ENCODE measurements at places on chromosomes 12 and 14.

DNA sequence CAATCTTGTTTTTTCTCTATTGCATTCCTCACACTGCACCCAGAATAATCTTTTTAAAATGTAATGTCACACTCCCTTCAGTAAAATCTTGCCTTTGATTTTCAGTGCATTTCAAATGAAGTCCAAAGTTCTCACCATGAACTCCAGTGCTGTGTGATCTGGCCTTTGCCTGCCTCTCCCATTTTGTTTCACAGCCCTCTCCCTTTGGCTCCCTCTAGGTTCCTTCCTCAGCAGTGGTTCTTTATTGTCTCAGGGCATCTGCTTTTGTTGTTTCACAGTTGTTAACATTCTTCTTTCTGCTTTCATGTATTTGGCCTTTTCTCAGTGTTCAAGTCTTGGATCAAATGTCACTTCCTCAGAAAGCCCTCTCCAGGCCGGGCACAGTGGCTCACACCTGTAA is 84.5 kb upstream of the AMN1 start:
- DNase-seq, result no peak

- no peak for DNase-seq
Measured at GRCh38 chr14:88975043-88975830, 150.8 kb downstream of the TTC8 start.

GRCh38 chr12:124621296-124621660 is 53.9 kb upstream of the NCOR2 start:
- no peak for DNase-seq

GRCh38 chr14:100982353-100982752 is 78.8 kb upstream of the RTL1 start:
- DNase-seq, result no peak

DNA sequence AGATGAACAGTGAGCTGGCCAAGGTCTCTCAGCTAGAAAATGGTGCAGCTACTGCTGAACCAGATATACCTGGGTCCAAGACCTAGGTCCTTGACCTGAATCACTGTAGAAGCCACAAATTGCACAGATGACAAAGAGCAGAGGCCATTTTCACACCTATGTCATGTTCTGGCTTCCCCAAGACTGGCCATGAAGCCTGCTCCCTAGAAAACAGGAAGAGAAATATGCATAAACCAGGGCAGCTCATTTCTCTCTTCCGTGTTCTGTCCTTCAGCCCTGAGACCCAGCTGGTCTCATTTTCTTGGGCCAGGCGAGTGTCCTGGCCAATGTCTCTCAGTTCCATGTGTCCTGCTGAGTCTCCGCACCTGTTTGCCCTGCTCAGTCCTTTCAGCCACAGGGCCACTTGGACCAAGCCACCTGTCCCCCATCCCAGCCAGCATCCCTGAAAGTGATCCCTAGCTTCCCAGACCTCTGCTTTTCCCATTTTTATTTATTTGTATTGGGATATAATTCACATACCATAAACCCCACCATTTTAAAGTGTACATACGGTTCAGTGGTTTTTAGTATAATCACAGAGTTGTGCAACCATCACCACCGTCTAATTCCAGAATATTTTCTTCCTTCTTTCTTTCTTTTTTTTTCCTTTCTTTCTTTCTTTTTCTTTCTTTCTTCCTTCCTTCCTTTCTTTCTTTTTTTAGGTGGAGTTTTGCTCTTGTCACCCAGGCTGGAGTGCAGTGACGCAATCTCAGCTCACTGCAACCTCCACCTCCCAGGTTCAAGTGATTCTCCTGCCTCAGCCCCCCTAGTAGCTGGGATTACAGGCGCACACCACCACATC is 27.0 kb downstream of the P2RX7 start:
- no peak for DNase-seq

DNA sequence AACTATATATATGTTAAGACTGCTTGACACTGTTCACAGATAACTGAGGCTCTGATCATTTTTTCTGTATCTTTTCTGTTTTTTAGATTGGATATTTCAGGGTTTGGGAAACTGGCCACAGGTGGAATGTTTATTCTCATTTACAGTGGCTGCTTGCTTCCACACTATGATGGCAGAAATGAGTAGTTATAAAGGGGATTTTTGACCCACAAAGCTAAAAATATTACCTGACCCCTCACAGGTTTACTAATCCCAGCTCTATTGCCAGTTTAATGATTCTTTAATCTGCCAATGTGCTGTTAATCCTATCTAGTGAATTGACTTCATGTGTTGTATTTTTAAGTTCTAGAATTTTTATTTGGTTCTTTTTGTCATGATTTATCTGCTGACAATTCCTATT is 29.6 kb downstream of the ACADS start:
- no peak for DNase-seq

- no peak for DNase-seq
Measured at GRCh38 chr12:44647917-44648690, 228.0 kb downstream of the NELL2 start.

- no peak for DNase-seq
Measured at GRCh38 chr12:674272-674781, 11.1 kb upstream of the NINJ2 start.

- no peak for DNase-seq
Measured at GRCh38 chr12:91133871-91134270, 22.6 kb upstream of the LUM start.

GRCh38 chr12:129570796-129571400 is 332.9 kb downstream of the TMEM132D start:
- DNase-seq, result no peak

- no peak for DNase-seq
Measured at GRCh38 chr12:113030875-113031525, 25.5 kb upstream of the DTX1 start.

- no peak for DNase-seq
Measured at GRCh38 chr12:6820166-6820565, 1.5 kb upstream of the GPR162 start.

GRCh38 chr12:27508736-27509431 is 15.1 kb upstream of the PPFIBP1 start:
- no peak for DNase-seq

Measured in cardiac septum (tissue), 1 donor.